Hematopoietic multipotent progenitor cell treated with erythropoietin and hydrocortisone succinate and interleukin-3 and kit ligand, for 4 days (in vitro differentiated cells): ENCODE measurements at places on chromosomes 5 and 9.

GRCh38 chr5:50958852-50959457 lies 292.5 kb downstream of the PARP8 start:
- peak; percentile 60 for DNase-seq

GRCh38 chr5:104494083-104494482 lies 931.5 kb upstream of the NUDT12 start:
- DNase-seq, result no peak

- DNase-seq, result no peak
Measured at GRCh38 chr5:43309637-43310036, 3.6 kb downstream of the HMGCS1 start.

DNA sequence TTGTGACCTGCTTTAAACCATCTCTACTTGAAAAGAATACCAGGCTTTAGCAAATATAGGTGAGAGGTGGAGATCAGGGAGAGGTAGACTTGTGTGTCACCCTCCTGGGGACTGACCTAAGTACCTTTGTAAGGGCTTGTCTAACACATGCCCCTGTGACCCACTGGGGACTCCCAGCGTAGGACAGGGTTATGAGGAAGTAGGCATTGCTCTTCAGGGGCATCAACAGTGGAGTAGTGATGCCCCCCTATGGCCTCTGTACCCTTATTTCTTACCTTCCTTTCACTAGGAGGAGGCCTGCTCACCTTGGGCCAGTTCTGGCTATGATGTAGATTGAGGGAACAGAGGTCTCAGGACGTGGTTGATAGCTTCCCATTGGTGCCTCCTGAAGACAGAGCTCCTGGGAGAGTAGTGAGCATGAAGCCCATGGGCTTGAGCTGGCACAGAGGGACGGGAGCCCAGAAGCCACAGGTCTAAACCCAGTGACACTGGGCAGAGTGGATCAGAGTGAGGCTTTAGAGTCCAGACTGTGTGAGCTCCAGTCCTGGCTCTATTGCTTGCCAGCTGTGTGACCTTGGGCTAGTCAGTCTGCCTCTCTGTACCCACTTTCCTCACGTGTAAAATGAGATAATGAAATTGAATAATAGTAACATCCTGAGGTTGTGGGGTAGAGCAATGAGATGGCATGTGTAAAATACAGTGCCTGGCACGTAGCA lies 191.7 kb downstream of the AOPEP start:
- peak; percentile 66 for DNase-seq

DNA sequence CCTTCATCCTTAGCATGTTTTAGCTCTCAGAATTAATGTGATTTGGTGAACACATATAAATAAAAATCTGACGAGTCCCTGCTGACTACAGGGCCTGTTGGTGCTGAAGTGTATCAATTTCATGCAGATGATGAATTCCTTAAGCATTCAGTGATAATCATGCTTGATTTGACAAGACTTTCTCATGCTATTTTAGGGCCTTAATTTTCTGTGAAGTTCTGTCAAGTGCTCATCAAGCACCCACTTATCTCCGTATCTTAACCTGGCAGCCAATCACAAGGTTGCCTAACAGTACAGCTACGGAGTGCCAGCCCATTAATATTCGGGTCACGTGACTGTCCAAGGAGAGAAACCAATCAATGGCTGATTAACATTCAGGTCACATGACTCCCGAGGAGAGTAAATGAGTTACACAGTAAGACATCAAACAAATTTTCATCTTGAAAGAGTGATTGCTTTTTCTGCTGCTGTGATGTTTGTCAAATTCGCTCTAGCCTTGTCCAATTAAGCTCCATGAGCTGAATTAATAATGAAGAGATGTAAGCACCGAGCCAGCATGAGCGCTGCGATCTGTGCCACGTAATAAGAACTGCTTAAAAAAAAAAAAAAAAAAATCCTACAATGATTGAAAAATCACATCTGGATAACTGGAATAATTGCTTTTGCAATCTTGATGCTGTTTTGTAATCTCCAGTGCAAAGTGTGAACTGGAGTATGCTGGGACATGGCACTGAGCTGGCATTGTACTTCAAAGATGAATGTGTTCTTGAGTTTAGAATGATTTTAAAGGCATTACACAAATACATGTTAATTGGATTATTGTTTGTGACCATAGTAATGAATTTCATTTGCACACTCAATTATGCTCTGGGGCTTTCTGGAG lies 104.3 kb upstream of the SPATA31D4 start:
- no peak for DNase-seq

- no peak for DNase-seq
Measured at GRCh38 chr5:134136771-134137170, 22.3 kb downstream of the TCF7 start.

DNA sequence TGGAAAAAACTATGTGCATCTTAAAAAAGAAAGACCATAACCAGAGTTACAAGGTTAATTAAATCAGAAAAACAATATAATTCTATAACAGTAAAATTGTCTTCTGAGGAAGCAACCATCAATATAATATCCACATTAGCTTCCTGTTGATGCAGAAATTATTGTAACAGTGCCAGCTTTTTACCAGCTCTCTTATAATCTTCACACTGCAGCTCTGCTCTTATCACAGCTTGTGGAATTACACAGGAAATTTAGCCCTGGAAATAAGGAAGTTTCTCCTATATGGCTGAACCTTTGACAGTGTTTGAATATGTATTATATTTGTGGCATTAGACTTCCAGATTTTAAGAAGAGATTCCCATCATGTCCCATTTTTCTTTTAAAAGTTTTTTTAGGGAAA lies 49.1 kb upstream of the TEK start:
- DNase-seq, result peak; percentile 89

- peak; percentile 24 for DNase-seq
Measured at GRCh38 chr5:135174315-135175096, 140.5 kb upstream of the PITX1 start.

DNA sequence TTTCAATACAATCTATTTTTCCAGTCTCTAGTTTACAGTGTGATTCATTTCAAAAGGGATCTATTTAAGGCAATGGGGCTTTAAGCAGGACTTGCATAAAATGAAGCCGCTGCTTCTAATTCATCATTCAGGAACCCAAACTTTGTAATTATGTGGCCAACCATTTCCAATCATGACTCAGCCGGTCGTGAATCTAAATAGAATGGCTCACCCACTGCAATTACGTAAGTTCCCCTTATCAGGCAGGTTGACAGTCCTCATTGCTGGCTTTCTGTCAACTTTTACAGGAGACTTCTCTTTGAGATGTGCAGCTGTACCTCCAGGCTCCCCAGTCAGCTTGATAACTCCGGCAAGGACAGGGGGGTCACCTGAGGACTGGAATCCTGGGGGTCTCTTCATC lies 152.8 kb upstream of the DAP start:
- peak; percentile 93 for DNase-seq
